Lung microvascular endothelial cell (primary cell): ENCODE measurements at places on chromosomes 13 and 19. TPM values are rescaled to one million over a fixed set of nuclear protein-coding genes. Genes with fewer than 3 reads are reported as not detected.
A peak's percentile ranks its signal among the peaks of the same experiment; 100 is the strongest.

DNA sequence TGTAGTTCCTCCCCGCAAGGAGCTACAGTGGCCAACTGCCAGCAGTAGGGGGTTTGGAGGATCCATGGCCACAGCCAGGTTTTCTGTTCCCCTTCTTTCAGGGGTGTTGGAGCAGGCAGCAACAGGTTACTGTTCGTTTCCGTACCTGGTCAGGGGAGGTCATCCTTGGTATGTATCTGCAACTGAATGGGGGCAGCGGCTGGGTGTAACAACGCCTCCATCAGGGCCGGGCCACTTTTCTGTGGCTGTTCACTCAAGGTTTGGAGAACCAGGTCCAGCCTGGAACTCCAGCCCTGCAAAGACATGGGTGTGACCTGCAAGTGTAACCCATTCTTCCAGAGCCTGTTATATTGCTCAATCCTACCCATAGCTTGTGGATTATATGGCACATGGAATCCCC is 732.3 kb upstream of the MIR17HG start:
- DNase-seq, result no peak

Gene STOML3
- total RNA-seq, result not detected in 2 replicates

Gene BSG
- total RNA-seq, result 184 and 198 TPM in 2 replicates

DNA sequence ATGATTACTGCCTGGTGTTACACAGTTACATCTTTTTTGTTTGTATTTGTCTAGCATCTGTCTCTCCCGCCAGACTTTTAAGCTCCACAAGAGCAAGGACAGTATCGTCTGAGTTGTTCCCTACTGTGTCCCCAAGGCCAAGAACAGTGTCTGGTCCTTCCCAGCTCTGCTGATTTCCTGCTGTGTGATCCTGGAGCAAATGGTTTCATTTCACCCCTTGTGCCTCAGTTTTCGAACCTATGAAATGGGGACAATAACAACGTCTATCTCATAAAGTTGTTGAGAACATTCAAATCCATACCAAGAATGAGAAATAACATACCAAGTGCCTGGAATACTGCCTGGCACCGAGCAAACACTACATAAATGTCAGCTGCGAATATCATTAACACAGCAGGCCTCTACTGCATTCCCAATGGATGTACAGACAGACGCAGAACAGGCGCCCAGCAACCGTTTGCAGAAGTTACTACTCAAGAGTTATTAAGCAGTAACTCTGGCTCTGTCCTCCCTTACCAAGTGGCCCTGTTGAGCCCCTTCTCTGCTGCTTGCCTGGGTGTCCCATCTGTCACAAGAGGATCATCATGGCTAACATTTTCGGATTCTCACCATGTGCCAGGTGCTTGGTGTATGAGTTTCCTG is 11.4 kb downstream of the XRCC1 start:
- DNase-seq, result no peak

DNA sequence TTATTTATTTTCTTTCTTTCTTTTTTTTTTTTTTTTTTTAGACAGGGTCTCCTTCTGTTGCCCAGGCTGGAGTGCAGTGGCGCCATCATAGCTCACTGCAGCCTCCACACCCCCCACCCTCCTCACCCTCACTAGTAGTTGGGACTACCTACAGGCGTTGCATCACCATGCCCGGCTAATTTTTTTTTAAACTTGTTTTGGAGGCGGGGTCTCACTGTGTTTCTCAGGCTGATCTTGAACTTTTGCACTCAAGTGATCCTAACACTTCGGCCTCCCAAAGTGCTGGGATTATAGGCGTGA is 33.6 kb downstream of the GJA3 start:
- DNase-seq, result no peak

GRCh38 chr13:29513981-29514719 is 81.3 kb downstream of the SLC7A1 start:
- no peak for DNase-seq

DNA sequence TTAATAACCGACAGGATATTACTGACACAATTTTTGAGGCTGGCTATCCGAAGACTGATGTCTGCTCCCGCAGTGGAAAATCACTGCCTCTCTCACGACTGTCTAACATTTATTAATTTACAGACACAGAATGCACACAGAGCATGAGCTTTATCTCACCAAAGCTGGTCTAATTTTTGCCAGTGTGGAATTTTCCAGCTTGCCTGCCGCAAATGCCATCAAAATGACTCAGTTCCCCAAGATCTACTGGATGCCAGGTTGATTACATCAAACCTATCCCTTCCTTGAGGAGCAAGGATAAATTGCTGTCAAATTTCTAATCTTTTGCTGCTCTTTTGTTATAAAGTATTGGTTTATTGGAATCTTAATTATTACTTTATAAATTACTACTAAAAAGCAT is 1775.1 kb upstream of the PCDH20 start:
- no peak for DNase-seq

DNA sequence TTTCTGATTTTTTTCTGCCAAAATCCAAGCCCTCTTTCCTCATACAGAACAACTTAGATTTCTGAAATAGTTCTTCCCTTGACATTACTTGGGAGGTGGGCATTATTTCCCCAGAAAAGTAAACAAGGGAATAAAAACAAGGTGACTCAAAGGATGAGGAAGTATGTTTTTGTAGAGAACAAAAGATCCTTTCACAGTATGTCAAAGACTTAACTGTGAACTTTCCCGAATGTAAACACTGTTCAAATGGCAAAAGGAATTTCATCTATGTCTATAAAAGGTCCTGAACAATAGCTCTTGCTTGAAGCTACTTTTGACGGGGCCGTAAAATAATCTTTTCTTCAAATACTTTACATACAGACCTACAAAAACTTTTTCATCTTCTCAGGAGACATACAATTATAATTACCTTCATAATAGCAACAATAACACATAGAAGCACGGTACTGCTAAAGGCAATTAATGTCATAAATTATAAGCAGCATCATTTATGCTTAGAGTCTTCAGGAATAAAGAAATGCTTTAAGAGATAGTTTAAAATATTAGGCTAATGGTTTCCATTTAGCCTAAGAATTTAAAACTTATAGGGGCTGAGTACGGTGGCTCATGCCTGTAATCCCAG is 191.1 kb downstream of the RGCC start:
- DNase-seq, result peak; percentile 93

Gene PLEKHF1
- total RNA-seq, result 3.6 and 5.0 TPM in 2 replicates

DNA sequence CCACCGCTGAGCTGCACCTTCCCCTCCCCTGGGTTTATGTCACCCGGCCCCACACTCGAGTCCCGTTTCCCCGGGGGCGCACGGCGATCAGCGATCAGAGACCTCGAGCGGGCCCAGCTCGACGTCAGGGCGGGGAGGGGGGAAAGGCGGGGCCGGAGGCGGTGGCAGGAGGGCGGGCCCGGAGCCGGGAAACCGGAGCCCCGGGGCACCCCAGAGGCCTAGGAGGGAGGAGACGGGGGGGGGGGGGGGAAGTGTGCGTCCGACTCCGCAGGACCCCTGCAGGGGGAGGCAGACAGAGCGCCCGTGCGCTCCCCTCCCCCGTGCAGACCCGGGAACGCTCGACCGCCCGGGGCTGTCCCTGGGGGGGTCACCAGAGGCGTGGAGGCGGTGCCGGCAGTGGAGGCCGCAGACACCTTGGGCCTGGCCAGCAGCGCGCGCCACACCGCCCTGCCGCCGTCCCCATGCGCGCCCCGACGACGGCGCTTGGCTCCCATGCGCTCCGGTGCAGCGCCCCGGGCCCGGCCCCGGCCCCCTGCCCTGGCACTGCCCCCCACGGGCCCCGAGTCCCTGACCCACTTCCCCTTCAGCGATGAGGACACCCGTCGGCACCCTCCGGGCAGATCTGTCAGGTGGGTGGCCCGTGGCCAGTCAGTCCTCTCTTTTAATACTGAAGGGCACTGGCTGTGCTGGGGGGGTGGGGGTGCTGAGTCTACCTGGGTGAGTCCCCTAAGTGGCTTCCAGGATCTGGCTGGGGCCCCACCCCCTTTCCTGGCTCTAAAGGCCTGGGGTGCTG is 11.8 kb downstream of the PDE4A start:
- DNase-seq, result peak; percentile 33

- no peak for DNase-seq
These were observed 7.2 kb downstream of the ADGRE2 start for GRCh38 chr19:14770944-14771839.

DNA sequence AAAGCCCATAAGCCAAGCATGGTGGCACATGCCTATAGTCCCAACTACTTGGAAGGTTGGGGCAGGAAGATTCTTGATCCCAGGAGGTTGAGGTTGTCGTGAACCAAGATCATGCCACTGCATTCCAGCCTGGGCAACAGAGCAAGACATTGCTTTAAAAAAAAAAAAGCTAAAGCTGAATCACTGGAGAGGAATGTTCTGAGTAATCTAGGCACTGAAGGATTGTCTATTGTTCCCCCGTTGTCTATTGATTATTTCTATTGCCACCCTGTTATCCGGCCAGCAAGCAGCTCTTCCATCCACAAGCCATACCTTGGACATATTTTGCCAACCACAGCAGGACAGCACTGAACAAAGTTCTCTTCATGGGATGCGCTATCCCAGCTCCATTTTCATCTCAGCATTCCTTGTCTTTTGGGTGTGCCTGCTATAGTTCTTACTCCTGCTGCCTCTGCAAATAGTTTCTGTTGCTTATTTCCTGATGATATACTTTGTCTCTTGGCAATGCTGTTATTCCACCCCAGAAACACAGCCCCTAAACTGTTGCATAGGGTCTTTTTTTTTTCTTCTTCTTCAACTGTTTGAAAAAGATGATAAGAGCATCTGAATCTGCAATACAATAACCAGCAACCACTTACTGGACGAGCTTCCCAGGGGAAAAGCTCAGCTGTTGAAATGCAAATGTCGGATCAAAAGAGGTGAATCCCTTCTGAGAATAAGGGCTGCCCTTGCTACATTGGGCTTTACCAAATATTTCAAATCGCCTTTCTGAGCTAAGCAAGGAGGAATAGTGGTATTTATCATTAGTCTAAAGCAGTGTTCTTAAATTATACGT is 22.2 kb upstream of the SIAH3 start:
- no peak for DNase-seq

DNA sequence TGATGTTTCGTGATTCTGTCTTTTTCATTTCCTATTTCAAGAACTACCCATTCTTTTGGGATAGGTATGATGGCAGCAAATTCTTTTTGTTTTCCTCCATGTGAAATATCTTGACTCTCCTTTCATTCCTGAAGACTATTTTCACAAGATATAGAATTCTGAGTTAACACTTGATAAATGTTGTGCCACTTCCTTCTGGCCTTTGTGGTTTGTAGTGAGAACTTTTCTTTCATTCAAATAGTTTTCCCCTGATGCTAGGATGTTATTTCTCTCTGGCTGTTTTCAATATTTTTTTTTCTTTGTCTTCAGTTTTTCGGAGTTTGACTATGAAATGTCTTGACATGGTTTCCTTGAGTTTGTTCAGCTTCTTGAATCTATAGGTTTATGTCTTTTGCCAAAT is 8.3 kb upstream of the TUBGCP3 start:
- no peak for DNase-seq

Gene CD79A
- not detected in 2 replicates for total RNA-seq

- DNase-seq, result no peak
These were observed 16.1 kb downstream of the SBK2 start for GRCh38 chr19:55520691-55521292.

- no peak for DNase-seq
These were observed 11.7 kb upstream of the ADGRE5 start for GRCh38 chr19:14369399-14370168.

- DNase-seq, result no peak
These were observed 112.2 kb downstream of the FGF14 start for GRCh38 chr13:102289606-102290005.

DNA sequence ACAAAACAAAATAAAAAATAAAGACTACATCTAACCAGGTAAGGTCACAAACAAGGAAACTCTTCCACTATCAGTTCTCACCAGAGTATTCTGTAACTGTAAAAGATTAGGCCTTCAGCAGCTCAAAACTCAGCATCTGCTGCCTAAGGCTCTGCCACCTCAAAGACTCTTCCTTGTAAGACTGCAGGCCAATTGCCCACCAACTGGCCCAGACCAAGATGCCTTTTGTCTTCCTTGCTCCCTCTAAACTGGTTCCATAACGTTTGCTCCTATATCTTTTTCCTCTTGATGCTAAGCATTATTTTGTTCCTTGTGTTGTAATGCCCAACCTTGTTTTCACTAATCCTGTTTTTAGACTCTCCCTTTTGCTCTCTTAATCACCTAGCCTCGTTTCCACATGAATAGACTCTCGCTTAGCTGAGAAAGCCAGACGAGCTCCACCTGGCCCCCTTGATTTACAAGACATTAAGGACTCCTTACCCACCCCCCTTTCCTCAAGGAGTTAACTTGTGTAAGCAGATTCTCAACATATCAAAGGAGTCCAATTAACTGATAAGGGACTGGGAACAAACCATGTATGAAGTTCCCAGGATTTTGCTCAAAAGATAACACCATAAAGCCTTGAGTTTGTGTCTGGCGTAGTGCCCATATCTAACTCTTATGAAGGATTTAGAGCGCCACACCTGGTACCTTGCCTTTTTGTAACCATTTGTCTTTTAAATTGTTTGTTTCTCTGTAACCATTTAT is 1.5 kb downstream of the ZNF814 start:
- no peak for DNase-seq

DNA sequence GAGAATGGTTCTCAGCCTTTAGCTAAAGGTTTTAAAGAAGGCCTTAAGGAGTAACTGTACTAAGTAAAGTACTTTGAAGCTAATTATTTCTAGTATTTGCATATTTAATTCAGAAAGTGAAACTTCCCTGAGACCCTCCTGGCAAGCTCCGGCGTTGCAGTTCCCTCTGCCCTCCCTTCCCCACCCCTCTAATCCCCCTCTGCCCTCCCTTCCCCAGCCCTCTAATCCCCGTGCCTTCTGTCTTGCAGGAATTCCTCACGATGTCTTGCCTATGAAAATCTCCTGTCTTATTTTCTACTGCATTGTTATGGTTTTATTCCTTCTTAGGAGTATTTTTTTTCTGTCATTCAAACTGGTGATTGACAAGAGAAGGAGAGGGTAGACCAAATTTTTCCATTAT is 236.9 kb downstream of the COL4A1 start:
- DNase-seq, result no peak

DNA sequence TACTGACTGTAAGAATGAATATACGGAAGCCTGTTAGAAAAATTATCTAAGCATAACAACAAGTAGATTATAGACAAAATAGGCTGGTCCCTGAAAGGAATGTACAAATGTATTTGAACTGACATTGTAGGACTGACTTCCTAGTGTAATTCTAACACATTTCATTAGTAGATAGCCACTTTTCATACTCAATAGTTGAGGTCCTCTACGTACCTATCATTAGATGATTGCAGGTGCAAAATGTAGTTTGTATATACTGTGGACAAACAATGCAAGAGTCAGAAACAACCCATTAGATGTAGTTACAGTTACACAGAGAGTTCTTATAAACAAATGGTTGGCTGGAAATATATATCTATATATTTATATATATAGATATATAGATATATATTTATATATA is 402.3 kb upstream of the SLITRK6 start:
- no peak for DNase-seq
